Fibroblast of villous mesenchyme (primary cell): ENCODE measurements at places on chromosomes 2 and 18. TPM values are rescaled to one million over a fixed set of nuclear protein-coding genes. Genes with fewer than 3 reads are reported as not detected.

ACTG2 gene
- total RNA-seq, result 59.6 and 113 TPM in 2 replicates

CPLX4 gene
- total RNA-seq, result under 0.01 TPM in 1 of 2 replicates, not detected in the other

BMP10 gene
- total RNA-seq, result not detected in 2 replicates

POLR1B gene
- total RNA-seq, result 14.8 and 16.0 TPM in 2 replicates

DSG1 gene
- not detected in 2 replicates for total RNA-seq

DNA sequence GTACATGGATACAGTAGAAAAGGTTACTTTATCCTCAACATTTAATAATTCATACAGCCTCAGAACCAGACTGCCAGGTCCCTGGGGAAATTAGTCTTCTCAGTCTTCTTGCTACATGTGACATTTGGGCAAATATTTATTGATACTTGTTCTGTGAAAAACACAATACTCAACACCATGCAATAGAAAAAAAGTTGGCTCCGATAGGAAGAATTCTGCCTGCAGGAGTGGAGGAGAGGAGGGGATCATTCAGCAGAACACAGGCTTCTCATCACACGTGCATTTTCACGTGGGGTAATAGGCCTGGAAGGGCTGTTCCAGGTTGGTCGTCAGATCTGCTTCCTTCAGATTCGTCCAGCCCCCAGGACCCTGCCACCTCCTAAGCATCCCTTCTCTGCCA lies 58.4 kb upstream of the ACKR3 start:
- no peak for DNase-seq

- no peak for DNase-seq
These were observed 166.8 kb downstream of the BCL2 start for GRCh38 chr18:63152791-63153190.

GRCh38 chr2:228869636-228870264 lies 401.3 kb downstream of the PID1 start:
- peak; percentile 51 for DNase-seq

GRCh38 chr18:44957461-44957860 lies 276.8 kb downstream of the SETBP1 start:
- DNase-seq, result no peak

DNA sequence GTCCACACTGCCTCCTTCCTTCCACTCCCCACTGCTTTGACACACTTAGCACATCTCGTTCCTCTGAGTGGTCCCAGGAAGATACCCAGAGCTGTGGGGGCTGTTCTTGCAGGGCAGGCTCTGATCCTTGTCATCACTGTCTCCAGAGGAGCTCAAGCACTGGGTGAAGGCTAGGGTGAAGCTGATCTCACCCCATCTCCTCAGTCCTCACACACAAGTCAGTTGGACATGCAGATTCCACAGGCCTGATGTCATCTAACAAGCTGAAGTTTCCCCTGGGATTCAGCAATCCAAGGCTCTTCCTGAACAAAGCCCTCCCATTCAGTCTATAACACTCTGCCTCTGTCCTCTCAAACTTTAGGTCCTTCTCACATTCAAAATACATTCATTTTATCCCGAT lies 90.6 kb upstream of the RAB6C start:
- no peak for DNase-seq

DNA sequence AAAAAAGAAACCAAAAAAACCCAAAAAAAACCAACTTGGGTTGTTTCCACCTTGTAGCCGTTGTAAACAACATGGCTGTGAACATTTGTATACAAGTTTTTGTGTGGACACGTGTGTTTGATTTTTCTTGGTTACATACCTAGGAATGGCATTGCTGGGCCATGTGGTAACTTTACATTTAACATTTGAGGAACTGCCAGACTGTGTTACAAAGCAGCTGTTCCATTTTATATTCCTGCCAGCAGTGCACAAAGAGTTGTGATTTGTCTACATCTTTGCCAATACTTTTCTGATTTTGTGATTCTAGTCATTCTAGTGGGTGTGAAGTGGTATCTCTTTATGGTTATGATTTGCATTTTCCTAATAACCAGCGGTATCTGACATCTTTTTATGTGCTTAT lies 22.5 kb downstream of the LPIN1 start:
- no peak for DNase-seq

GRCh38 chr2:67002618-67003371 lies 394.3 kb upstream of the ETAA1 start:
- DNase-seq, result no peak

- DNase-seq, result no peak
These were observed 140.6 kb downstream of the EML6 start for GRCh38 chr2:54864096-54864495.

GRCh38 chr2:196915507-196916189 lies 10.9 kb downstream of the PGAP1 start:
- DNase-seq, result no peak

- DNase-seq, result no peak
These were observed 247.1 kb upstream of the SIX2 start for GRCh38 chr2:45256173-45256866.

GRCh38 chr2:172742931-172743540 lies 7.4 kb downstream of the RAPGEF4 start:
- no peak for DNase-seq

DNA sequence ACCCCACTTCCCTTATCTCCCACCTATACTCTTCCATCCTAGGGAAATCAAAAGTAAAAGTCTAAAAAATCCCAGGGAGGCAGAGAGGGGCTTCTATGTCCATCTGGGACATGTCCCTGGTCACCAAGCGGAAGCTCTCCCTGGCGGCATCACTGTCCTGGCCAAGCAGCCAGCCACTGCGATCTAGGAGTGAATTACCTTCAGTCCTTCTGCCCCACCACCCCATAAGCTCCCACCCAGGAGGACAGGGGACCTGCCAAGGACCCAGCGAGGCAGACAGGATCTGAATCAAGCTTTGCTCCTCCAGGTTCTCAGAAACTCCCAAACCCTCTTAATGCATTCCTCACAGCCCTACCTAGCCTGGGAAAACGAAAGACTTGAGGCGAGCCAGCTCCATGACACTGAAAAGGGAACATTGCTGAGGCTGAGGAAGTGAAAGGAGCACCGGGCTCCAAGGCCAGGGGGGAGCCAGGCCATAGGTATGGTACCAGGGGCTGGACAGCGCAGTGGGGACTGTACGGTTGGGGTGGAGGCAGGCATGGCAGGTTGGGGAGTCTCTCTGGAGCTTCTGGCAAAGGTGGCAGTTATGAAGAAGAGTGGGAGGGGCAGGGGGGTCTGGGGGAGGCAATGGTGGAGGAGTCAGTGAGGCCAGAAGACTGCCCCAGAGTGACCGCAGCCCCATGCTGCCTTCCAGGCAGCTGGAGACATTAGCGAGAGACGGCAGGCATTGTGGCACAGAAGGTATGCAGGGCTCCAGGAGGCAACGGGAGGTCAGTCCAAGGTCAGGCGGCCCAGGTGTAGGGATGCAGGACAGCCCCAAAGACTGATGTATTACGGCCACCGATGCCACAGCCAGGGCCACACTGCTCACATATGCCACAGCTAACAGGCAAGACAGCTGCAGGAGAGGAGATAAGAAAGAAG lies 2.7 kb upstream of the SLC23A3 start:
- no peak for DNase-seq

- no peak for DNase-seq
These were observed 237 bp downstream of the SLC39A6 start for GRCh38 chr18:36128907-36129299.

DNA sequence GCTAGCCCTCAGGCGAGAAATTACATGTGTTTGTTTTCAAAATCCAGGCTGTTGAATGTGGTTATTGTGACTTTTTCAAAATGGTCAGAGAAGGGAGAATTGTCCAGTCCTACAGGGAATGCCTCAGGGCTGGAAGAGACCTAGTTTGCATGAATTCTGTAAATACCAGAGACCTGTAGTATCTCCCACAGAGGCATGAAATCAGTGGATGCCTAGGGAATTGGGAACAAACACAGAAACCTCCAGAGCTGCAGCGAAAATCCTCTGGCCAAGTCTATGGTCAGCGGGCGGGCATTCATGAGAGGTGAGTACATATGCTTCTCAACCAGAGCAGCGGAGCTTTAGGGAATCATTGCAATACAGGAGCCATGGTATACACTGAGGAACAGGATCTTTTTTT lies 1596.5 kb upstream of the NXPH2 start:
- peak; percentile 3 for DNase-seq

- peak; percentile 12 for DNase-seq
These were observed 139.3 kb downstream of the KLHL29 start for GRCh38 chr2:23524261-23524706.
